Activated T-cell treated with anti-CD3 and anti-CD28 coated beads, Interleukin-2, amount 50 U/mL, for 24 hours (primary cell): ENCODE measurements at places on chromosomes 3 and 15.

- no peak for DNase-seq
Measured at GRCh38 chr15:50116477-50116876, 2.6 kb downstream of the ATP8B4 start.

DNA sequence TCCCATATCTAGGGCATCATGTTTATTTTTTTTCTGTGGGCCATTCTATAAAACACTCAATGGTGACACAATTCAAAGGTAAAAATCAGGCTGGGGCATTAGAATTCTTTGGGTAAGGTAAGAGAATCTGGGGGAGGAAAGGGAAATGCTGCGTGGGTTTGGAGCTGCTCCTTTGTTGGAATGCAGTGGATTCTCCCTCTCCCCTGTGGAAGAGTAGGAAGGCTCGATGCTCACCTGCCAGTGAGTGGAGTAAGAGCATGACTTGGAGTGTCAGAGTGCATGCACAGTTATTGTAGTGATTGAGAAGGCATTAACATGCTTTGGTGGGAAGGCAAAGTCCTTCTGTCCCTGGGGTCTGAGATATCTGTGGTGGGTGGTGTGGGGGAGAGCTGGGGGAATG lies 280.0 kb downstream of the PDCD6IP start:
- DNase-seq: no peak

DNA sequence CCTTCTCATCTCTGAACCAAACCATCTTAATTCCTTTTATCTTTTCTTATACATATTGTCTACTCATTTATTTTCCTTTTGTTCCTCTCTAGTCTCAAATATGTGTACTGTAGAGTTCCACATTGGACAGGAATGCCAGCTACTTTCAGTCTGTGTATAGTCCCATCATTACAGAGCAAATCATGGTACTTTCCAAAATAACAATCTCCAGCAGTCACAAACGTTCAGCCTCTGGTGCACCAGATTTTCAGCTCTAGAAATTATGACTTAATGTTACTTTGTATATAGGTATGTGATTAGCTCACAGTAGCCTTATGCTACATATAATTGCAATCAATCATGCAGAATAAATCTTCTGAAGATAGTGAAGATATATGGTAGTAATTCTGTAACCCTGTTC lies 32.5 kb upstream of the TM4SF4 start:
- DNase-seq: no peak

- DNase-seq: no peak
Measured at GRCh38 chr3:192273001-192273696, 454.2 kb downstream of the FGF12 start.

DNA sequence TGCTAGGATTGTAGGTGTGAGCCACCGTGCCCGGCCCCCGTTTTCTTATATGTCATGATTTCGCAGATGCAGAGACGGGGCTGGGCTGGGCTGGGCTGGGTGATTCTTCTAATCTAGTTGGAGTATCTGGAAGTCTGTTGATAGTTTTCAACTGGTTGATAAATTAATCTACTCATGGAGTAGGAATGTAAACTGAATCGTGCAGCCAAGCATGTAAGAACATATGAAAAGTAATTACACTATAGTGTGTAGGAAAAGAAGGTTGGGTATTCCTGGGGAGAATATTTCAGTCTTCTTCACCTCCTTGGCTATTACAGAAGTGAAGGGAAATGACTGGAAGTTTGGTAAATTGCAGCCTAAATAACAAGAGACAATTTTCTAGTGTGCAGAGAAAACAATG lies 82.6 kb upstream of the MAGI1 start:
- DNase-seq: no peak

- DNase-seq: no peak
Measured at GRCh38 chr3:15667484-15667883, 65.9 kb downstream of the BTD start.

- no peak for DNase-seq
Measured at GRCh38 chr3:13121553-13122001, 48.3 kb upstream of the IQSEC1 start.

DNA sequence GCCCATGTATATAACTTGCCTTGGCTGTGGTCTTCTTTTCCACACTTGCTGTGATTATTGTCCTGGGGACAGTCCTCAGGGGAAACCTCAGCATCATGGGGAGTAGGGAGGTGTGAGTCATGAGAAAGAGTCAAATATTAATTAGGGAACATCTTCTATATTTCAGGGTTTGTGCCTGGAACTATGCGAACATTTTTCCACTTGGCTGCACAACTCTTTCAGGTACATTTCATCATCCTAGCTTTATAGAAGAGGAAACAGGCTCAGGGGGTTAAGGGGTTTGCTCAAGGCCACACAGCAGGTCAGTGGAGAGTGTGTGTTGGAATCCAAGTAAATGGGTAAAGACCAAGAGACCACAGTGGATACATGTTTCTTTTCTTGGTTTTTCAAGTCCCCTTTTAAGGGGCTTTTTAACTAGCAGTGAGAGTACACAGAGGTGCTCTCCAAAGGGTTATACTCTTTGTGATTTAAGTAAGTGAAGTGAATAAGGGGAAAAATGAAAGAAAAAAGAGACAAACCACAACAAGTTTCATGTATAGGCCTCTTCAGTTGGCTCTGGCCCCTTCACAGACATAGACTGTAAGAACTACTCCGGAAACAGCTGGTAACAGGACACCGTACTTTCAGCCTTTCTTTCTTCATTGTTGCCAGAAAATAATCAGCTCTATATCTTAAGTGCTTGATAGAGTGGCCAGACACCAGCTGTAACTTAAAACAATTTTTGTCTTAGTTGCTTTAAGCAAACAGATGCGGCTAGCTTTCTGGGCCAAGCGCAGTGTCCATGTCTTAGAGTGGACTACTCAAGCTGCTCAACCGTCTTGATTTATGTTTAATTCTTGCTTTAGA lies 64.6 kb downstream of the EEFSEC start:
- no peak for DNase-seq

- DNase-seq: no peak
Measured at GRCh38 chr15:77097248-77097721, 26.4 kb upstream of the TSPAN3 start.

GRCh38 chr3:56921573-56922453 lies 120.1 kb upstream of the ARHGEF3 start:
- DNase-seq: no peak

GRCh38 chr3:174100744-174101143 lies 703.2 kb downstream of the NLGN1 start:
- no peak for DNase-seq

- DNase-seq: no peak
Measured at GRCh38 chr3:28935146-28935545, 345.7 kb upstream of the RBMS3 start.

- peak; percentile 64 for DNase-seq
Measured at GRCh38 chr3:129606636-129607390, at the start of gene PLXND1. TSS of gene PLXND1 (minus strand) at chr3:129606676. CDS start at chr3:129606639, 37 bp downstream.

DNA sequence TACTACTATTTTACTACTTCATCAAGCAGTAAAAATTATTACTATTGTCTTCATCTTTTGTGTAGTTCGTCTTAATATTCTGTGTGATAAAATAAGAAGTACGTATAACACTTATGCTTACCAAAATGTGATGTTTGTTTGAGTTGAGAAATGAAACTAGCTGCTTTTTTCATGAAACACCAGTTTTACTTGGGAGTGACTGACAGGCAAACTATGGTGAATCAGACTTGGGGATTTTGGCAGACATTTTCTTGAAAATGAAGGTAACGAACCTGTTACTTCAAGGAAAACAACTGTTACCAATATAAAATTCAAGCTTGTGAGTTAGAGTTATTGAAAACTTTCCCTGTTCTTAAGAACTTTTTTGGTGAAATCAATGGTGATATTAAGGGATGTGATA lies 10.3 kb downstream of the U2SURP start:
- no peak for DNase-seq

GRCh38 chr3:106457281-106458180 lies 588.7 kb upstream of the CBLB start:
- DNase-seq: no peak

- DNase-seq: no peak
Measured at GRCh38 chr3:49727154-49727923, 3.6 kb upstream of the GMPPB start.

DNA sequence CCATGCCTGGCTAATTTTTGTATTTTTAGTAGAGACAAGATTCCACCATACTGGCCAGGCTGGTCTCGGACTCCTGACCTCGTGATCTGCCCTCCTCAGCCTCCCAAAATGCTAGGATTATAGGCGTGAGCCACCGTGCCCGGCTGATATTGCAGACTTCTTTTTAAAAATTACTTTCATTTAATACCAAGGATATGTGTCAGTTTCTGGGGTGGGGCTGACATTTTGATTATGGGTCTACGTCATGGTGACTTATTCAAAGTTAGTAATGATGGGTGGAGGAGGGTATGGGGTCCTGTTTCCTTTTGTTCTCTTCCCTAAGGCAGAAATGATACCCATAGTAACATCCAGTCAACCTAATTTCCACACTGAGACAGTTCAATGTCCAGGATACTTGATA lies 34.7 kb downstream of the GBE1 start:
- no peak for DNase-seq

DNA sequence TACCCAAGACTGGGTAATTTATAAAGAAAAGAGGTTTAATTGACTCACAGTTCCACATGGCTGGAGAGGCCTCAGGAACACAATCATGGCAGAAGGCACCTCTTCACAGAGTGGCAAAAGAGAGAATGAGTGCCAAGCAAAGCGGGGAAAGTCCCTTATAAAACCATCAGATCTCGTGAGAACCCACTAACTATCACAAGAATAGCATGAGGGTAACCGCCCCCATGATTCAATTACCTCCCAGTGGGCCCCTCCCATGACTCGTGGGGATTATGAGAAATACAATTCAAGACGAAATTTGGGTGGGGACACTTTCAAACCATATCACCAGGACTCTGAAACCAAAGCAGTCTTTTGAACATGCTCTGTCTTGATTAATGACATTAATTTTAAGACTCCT lies 7.0 kb downstream of the RTP3 start:
- peak; percentile 51 for DNase-seq

GRCh38 chr3:50617096-50617791 lies at the start of gene MAPKAPK3:
TSS of gene MAPKAPK3 (plus strand) at chr3:50617151. CDS start at chr3:50617566, 415 bp downstream.
- DNase-seq: no peak

DNA sequence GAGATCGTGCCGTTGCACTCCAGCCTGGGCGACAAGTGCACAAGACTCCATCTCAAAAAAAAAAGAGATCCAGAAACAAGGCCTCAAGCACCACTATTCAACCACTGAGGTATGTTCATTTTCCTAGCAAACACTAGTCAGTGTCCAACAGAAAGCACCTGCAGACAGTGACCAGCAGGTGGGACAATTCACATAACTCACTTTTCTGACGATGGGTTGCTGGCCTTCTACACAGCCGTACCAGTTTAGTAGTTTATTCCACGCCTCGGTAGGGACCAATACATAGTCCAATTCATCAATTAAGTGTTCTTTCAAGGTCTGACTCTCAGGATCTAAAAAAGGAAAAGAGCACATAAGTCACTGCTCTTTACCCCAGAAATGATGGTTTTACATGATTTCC lies 12.4 kb downstream of the USP4 start:
- no peak for DNase-seq

DNA sequence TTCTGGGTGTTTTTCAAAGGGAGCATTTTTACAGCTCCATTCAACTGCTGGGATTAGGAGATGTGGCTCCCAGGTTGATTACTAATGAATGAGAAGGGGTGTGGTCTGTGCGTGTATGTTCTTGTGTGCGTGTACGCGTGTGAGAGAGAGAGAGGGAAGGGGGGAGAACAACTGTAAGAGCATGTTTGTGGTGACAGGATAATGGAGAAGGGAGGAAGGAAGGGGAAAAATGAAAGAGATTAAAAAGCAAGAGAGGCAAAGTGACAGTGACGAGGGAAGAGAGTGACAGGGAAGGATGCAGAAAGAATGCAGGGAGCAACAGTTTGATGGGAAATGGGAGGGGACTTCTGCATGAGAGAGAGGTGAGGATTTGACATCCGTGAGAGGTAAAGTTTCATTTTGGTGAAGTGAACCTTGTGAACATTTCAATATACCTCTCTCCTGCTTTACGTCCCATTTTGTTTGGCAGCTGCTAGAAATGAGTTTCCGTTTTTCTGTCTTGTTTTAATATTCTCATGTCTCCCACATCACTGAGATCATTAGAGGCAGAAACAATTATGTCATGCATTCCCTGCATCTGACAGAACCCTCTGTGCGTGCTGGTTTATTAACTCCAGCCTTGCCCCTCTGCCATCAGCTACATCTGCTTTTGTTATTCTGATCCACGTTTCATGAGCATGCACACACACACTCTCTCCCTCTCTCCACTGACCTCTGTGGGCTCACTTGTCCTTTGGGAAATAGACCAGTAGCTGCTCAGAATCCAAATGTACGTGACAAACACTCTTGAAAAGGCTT lies 161.6 kb downstream of the GAP43 start:
- DNase-seq: no peak

- DNase-seq: no peak
Measured at GRCh38 chr3:87219611-87220010, 7.5 kb upstream of the CHMP2B start.

DNA sequence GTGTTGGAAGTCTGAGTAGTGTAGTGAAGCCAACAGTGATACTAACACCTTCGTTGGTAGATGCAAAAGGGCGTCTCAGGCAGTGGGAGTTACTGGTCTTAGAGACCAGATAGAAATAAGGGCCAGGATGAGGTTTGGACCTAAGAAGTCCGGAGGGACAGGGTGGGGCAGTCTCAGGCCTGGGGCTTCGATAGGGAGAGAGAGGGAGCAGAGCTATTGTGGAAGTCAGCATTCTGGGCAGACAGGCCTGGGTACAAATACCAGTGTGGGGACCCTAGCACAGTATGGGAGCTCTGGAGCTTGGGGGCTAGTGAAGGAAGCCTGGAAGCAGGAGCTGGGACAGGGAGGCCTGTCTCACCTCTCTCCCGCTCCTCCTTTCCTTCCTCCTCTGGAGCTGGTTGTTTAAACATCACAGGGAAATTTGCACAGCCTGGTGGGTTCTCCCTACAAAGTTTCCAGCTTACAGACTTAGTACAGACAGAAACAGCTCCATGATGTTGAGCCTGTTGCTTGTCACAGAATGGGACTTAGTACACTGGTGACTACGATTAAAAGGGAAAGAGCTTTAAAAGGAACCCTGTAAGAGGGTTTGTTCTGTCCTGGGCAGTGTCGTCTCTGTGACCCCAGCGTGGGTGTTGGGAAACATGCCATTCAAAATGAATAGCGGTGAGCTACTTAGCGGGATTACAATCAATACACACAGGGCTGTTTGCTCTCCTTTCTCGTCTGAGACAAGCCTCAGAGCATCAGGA lies 76.4 kb upstream of the TNFAIP8L3 start:
- no peak for DNase-seq

GRCh38 chr3:128277378-128278069 lies 124.2 kb downstream of the EEFSEC start:
- no peak for DNase-seq

GRCh38 chr3:141858312-141858711 lies 18.1 kb upstream of the ATP1B3 start:
- DNase-seq: no peak

GRCh38 chr3:6697722-6698121 lies 163.2 kb upstream of the GRM7 start:
- no peak for DNase-seq

DNA sequence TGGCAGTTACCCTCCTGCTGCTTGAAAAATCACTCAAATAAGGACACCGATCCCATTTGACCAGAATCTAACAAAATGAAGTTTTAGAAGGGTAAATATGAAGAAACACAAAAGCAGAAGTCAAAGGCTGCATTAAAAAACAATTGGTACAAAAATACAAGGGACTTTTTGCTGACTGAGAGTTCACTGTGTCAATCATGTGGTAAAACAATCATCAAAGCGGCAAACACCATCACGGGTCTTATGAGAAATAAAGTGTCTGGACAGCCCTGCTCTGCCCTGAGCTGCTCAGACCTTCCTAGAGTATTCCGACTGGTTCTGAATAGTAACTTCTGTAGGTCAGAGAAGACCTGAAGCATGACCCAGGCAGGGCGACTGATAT lies 137.2 kb upstream of the RAD18 start:
- DNase-seq: no peak

- no peak for DNase-seq
Measured at GRCh38 chr3:140117096-140117526, 182.1 kb downstream of the CLSTN2 start.
